ENCODE measurements at places on chromosomes 4 and X. TPM values are rescaled to one million over a fixed set of nuclear protein-coding genes. Genes with fewer than 3 reads are reported as not detected.

- DNase-seq: no peak
These were observed 669 bp upstream of the PPARGC1A start for GRCh38 chr4:23890369-23891063.

GRCh38 chr4:128159967-128160366 is 98.9 kb downstream of the LARP1B start:
- DNase-seq: no peak

GRCh38 chr4:53094040-53094439 is 231.9 kb downstream of the RASL11B start:
- DNase-seq: no peak

The TMPRSS11E gene
- 0.26 TPM for total RNA-seq

DNA sequence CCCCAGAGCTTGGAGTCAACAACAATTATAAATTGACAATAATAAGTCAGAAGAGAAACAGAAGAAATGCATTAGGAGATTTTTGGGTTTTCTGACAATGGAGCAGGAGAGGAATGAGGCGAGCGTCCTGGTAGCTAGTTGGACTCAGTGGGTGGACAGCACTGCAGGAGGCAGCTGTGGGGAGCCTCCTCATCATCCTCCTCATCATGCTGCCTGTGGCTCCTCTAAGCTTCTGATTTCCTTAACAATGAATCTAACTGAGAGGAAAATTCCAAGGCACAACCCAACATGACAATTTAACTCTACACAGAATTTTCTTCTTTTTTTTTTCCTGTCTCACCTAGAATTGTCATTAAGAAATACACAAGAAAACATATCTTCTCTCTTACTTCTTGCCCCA is 357.1 kb upstream of the NOCT start:
- DNase-seq: no peak

The KLHL4 gene
- total RNA-seq: 0.21 TPM

- no peak for DNase-seq
These were observed 2.9 kb downstream of the ADRA2C start for GRCh38 chr4:3768842-3769641.

The CSAG3 gene
- total RNA-seq: not detected

DNA sequence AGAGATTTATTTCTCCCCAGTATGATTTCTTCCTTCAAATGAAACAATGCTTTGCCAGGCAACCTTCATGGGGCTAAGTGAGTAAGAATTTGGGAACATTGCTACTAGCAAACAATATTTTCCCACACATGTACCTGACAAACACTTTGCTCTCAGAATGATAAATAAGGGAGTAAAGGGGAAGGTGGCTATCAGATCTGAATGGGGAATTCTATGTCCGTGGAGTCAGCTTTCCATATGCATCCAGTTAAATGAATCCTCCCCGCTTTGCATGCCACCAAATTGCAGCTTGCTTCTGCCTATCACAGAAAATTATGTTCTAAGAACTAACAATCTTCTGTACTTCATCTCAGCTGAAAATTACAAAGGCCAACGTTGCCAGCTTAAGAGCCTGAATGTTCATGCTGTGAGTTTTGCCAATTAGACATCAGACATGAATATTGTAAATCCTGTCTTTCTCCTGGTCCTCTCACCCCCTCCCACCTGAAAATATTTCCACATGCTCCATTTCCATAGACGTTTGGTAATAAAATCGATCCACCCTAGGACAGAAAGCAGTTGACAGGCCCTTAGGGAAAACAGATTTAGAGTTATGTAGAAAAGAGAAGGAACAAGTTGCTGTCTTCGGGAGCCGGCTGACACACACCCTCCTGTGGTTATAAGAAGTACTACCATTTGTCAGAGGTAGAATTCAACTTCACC is 6.3 kb downstream of the MEPE start:
- DNase-seq: no peak

GRCh38 chr4:145540235-145540634 is 58.6 kb downstream of the SMAD1 start:
- no peak for DNase-seq

DNA sequence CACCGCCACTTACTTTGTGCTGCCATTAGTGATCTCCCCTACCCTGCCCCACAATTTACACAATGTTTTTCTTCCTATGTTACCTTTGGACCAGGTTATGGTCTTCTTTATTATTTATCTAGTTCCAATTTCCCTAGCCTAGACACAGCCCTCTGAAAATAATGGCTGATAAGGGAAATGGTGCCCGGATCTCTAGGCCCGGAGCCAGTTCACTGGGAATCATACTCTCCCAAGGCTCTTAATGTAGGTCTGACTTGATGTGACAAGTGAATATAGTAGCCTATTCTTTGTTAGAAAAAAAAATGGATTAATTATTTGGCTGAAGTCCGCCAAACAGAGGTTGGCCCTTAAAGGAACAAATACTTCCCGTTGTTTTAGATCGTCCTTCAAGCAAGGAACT is 208.0 kb downstream of the RELL1 start:
- no peak for DNase-seq

GRCh38 chr4:92307866-92308265 is 4.1 kb downstream of the GRID2 start:
- no peak for DNase-seq

The CXCL3 gene
- 0.32 TPM for total RNA-seq

GRCh38 chr4:121728798-121729226 is 32.0 kb upstream of the ANXA5 start:
- DNase-seq: no peak

The HPSE gene
- total RNA-seq: 7.2 TPM

- DNase-seq: no peak
These were observed 71.8 kb downstream of the FAM13A start for GRCh38 chr4:88985088-88985773.

GRCh38 chr4:181569553-181569952 is 673.6 kb upstream of the TENM3 start:
- no peak for DNase-seq

The CTAG2 gene
- 3.4 TPM for total RNA-seq

The DCAF4L1 gene
- total RNA-seq: 0.55 TPM

GRCh38 chrX:134721766-134722532 is 63.7 kb upstream of the PLAC1 start:
- no peak for DNase-seq

All from T-cell (primary cell).